ENCODE measurements at places on chromosomes 6 and 20.

DNA sequence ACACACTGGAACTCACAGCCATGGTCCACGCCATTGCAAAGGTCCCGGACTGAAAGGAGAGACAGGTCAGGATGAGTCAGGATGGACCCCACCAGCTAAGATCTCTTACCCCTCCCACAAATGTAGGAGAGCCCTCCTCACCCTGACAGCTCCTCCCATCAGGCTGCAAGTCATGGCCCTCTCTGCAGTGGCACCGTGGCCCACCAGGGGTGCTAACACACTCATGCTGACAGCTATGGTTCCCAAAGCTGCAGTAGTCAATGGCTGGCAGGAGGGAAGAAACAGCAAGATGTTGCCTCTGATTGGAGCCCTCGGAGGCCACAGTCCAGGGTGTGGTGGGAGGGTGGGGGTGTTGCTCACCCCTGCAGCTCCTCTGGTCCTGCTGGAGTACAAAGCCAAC lies 5.7 kb upstream of the RBPJL start:
- DNase-seq, result peak; percentile 38

DNA sequence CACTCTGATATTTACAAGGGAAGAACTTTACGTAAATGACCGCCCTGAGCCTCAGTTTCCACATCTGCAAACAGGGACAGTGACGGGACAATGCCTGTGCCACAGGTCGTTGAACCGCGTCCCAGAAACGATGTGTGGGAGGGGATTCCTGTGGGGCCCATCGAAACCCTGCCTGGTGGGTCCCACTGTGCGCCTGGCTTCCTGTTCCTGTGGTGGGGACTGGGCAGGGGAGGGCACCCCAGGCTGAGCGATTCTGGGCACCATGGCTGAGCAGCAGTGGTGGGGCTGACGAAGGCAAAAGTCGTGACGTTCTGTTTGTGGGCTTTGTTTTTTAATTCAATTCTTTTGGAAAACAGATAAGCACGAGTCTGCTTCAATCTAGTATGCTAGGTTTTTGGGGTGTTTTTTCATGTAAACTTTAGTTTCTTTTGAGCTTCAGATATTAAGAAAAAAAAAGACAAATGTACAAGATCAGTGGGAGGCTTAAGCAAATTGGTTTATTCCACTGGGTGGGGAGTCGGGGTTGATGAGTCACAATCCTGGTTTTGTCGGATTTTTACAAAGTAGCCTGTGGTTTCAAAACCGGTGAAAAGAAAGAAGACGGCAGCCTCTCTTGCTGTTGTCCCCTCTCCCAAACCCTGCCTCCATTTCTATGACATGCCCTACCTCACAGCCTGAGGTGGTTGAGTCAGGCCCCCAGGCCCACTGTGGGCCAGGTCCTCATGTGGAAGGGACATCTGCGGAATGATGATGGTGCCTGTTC lies 40.4 kb downstream of the GNAS-AS1 start:
- DNase-seq, result peak; percentile 6

DNA sequence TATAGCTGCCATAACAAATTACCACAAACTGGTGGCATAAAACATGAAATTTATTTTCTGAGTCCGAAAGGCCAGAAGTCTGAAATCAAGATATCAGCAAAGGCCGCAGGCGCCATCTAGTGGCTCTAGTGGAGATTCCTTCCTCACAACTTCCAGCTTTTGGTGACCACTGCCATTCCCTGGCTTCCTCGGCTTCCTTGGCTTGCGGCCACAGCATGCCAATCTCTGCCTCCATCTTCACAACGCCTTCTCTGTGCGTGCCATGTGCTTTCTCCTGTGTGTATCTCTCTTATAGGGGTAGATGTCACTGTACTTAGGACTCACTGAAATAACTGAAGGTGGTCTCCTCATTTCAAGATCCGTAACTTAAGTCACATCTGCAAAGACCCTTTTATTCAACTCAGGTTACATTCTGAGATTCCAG lies 5.4 kb upstream of the PLAGL1 start:
- peak; percentile 73 for DNase-seq

GRCh38 chr6:56790414-56790813 lies 147.7 kb upstream of the DST start:
- DNase-seq, result no peak

DNA sequence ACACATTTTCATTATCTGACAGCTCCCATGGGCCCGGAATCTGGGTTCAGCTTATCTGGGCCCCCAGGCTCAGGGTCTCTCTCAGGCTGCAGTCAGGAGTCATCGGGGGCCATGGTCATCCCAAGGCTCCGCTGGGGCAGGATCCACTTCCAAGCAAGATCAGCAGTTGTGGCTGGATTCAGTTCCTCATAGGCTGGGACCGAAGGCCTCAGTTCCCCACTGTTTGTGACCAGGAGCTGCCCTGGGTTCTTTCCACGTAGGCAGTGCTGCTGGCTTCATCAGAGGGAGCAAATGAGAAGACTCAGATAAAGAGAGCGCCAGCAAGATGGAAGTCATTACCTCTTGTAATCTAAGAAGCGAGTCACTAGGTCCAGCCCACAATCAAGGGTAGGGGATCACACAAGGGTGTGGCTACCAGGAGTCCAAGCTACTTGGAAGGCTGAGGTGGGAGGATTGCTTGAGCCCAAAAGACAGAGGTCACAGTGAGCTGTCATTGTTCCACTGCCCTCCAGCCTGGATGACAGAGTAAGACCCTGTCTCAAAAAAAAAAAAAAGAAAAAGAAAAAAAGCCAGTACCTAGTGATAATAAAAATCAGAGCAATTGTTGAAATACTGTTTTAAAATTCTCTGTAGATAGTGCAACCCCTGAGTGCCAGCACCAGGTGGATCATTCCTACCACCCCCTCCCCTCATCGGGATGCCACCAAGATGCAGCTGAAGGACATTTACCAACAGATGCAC lies 162.7 kb downstream of the NFATC2 start:
- no peak for DNase-seq

DNA sequence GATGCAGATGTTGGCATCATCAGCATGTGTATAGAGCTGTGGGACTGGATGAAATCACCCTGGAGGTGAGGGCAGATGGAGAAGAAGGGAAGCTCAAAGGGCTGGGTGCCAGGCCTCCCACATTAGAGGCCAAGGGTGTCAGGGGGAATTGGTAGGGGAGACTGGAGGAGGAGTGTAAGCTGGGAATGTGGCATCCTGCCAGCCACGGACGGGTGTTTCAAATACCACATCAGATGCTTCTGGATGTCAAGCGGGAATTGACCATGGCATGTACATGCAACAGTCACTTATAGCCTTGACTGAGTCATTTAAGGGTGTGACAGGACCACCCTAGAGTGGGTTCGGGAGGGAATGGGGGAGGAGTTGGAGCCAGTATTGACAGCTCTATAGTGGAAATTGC lies 9.6 kb downstream of the ERGIC3 start:
- no peak for DNase-seq

DNA sequence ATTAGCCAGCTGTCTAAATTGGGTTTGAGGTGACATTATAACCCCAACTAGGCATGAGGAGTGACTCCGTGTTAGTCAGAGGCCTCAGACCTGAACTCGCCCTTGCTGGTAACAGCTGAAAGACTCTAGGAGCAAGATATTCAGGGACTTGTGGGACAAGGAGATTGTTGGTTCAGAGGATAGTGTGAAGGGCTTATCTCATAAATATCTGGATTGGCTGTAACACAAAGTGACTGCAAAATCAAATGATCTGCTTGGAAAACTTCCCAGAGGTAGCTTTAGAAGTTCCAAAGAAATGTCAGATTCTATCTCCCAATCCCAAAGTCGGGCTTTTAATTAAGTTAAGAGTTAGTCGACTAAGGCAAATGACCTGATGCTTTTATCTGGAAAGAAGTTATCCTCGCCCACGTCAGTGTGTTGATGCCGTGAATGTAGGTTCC lies 72.4 kb downstream of the TULP4 start:
- no peak for DNase-seq

DNA sequence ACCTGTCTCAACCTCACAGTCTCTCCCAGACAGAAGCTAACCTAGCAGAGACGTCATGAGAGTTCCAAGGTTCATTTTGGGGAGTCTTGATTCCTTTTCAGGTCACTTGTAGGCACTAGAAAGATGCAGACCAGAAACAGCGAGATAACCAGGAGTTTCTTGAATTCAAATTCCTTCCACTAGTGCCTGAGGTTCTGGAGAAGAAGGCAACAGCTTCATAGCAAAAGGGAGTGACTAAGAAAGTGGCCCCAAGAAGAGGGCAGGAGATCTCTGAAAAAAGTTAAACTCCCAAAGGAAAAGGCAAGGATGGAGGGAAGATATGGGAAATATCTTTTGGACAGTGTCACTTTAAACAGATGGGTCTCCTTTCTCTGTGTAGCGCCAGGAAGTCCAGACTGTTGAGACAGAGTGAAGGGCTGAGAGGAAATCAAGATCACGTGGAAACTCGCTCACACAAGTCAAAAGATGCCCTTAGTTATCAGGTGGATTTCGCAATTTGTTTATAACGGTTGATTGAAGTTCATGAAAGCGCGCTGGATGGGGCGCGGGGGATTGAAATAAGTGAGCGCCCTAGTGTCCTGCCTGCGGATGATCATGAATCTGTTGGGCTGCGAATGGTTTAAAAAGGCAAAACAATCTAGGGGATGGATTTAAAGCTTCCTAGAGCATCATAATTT lies 4.8 kb upstream of the PRSS16 start:
- no peak for DNase-seq

- no peak for DNase-seq
These were observed 39.1 kb downstream of the NFATC2 start for GRCh38 chr20:51503376-51503775.

DNA sequence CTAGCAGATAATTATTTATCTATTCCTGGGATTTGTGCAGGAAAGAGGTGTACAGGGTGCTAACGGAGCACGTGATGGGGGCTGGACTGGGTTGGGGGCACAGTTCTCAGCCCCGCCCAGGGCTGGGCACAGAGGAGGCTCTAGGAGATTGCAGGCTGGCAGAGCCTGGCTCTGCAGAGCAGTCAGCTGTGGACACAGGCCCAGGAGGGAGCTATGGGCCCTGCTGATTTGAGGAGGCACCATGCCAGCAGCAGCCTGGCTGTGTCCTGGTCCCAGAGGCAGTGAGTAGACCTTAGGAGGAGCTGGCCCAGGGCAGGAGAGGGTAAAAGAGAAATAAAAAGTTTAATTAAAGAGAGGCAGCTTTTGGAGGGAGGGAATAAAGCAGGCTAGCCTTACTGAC lies 19.3 kb downstream of the MAFB start:
- DNase-seq, result no peak

- no peak for DNase-seq
These were observed 96.0 kb downstream of the ADTRP start for GRCh38 chr6:11682561-11682975.

DNA sequence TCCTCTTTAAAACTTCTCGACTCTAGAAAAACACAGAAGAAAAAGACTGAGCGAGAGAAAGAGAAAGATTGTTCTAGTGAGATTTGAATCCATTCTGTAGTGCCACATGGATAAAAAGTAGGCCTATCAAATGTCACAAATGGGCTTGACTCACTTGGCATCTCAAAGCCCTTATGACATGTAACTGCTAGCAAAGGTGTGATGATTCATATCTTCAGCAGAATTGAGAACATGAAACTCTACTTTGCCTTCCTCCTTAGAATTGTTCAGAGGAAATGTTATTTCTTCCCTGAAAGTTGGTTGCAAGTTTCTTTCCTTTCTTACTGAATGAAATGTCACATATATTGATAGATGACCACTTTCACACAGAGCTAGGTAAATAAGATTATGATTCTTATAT lies 40.4 kb upstream of the DUSP22 start:
- no peak for DNase-seq

DNA sequence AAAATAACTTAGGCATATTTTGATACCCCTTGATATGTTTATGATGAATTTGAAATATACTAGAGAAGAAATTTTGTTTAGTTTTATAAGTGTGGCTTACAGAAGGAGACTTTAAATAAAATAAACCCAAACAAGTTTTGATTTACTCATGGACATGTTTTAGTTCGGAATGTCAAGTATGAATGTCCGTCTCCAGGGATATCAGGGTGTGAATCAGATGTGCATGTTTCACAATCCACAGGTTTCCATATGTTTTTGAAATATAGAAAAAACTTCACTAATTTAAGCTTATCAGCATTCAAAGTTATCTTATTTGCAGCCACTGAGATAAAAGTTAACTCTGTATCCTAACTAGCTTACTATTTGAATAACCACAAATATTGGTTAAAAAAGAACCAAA lies 51.5 kb downstream of the PLCB1 start:
- no peak for DNase-seq

DNA sequence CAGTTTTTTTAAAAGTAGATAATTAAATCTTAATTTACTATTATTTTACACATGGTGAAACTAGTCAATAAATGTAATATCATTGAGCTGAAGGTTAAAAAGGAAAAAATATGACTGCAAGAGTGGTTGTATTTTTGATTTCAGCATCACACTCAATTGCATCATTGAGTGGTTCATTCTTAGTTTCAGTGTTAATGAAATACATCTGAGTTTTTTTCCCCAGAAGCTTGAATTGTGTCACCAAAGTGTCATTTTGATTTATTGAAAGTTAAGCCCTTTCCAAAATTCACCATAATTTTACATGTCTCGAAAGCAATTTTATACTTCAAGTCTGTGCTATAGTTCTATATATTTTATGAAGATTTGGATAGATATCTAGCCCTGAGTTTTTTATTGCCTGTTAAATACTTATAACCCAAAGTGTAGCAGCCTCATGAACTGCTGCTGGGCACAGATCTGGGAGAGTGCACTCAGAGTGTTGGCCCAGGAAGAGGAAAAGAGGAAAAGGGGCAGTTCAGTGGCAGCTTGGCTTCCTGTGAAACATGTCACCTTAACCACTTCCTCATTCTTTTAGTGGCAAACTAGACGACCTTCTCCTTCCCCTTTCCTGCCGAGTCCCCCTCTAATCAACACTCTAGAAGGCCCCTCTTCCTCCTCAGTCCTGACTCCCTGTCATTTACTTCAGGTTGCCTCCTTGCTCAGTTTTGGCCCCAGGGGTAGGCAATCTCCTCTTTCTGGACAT lies 140.7 kb downstream of the ESR1 start:
- no peak for DNase-seq

DNA sequence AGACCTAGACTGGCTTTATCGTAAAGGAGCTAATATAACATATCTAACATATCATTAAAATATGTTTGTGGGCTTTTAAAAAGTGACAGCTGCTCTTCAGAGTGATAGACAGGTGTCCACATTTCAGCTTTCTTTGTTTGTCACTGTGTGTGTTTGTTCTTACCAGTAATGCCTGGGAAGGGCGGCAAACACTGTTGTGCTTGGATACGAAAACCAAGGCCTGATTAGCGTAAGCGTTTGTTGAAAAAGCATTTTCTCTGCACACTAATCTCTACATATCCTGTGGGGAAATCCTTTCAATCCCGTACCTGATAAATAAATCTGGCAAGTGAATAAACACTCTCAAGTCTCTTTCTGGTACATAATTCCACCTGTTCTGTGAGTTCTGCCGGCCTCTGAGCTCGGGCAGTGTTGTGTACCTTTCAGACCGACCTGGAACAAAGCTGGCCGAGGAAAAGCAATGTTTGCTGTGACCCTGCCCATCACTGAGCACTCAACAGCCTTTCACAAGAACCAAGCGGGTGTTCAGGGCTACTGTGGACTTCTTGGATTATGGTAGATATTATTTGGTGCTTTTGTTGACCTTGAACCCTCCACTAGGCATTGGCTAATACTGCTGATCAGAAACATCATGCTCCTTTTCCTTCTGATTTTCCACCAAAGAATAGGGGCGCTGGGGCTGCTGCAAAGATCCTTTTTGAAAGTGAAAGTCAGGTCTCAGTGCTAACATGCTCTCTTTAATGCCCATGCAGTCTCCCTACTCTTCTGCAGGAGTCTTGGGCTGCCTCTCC lies 100.4 kb downstream of the CD83 start:
- no peak for DNase-seq

All from stimulated activated CD4-positive, alpha-beta T cell treated with anti-CD3 and anti-CD28 coated beads, Interleukin-4, amount 100 ng/mL, for 24 hours (primary cell).